GM06990 (cell line): ENCODE measurements at places on chromosomes 13 and 19.

GRCh38 chr19:29415507-29415906 is 110.3 kb upstream of the VSTM2B start:
- DNase-seq, result no peak

- no peak for DNase-seq
Observed at GRCh38 chr13:20151016-20151415, 9.8 kb downstream of the GJA3 start.

- DNase-seq, result no peak
Observed at GRCh38 chr19:45283443-45284033, 32.5 kb downstream of the MARK4 start.

- no peak for DNase-seq
Observed at GRCh38 chr19:32416749-32417456, 11.3 kb downstream of the DPY19L3 start.

GRCh38 chr19:39546599-39546998 is 6.6 kb upstream of the EID2 start:
- DNase-seq, result no peak

DNA sequence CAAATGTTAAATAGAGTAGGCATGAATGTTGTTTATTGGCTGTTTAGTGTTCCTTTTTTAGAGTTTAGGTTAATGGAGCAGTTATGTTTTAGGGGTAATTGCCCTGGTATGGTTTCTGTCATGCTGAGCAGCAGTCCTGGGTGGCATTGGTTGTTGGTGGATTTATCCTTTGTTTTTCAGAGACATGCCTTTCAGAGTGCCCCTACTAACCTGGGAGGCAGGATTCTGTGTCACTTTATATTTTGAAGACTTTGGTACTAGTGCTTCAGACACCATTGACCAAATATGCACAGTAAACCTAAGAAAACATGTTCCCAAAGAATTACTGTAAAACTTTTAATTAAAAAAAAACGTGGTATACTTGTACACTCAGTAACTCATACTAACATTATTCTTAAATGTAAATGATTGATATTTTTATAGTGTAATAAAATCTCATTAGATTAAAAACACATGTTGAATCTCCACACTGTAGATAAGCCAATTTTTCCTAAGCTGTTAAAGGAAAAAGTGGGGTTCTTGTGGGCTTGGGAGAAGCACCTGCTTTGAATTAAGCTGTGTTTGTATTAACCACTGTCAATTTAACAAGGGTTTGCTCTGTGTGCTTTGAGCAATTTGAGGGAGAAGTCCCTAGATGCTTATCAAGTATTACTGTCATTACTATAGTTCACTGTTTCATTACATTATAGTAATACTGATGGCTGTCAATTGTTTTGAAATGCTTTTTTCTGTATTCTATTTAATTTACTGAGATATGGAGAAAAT is 133.2 kb downstream of the LMO7 start:
- DNase-seq, result no peak
